ENCODE measurements at places on chromosomes 2 and 18.

- DNase-seq: no peak
These were observed 41.5 kb upstream of the PUM2 start for GRCh38 chr2:20391951-20392699.

DNA sequence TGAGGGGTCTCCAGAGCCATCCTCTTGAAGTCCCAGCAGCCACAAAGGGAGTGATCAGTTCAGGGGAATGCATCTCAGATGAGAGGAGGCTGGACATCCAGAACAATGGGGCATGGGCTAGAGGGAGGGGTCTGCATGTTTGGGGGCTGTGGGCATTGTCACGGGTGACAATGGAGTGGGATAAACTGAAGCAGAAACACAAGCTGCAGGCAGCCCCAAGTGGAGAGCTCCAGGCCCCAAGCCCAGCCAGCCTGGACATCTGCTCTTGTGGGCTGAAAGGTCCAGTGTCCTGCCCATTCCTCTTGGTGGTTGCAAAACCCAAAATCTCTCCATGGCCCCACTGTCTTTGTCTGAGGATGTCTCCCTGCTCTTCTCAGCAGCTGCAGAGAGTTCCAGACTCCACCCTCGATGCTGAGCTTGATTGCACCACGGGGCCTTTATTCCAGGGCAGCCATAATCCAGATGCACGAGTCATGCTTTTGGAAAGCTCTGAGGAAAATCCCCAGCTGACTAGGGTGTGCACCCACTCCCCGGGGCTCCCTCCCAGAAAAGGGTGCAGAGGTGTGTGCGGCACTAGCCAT is 149.4 kb downstream of the TNS1 start:
- DNase-seq: no peak

DNA sequence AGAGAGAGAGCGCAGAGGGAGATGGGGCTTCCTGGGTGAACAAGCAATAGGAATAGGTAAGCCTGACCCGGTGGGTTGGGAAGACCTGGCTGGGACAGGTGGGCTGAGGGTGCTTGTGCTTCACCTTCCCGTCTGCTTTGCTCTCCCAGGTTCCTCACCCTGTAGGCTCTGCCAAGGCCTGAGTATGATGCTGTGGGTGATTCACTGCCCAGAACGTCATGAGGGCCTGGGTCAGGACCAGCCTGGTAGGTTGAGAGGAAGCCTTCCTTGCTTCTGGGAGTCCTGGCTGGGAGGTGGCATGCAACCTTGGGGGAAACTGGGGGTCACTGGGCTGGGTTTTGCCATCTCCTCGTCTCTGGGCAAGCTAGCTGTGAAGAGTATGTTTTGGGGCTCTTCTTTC is 220.2 kb upstream of the APCDD1 start:
- no peak for DNase-seq

DNA sequence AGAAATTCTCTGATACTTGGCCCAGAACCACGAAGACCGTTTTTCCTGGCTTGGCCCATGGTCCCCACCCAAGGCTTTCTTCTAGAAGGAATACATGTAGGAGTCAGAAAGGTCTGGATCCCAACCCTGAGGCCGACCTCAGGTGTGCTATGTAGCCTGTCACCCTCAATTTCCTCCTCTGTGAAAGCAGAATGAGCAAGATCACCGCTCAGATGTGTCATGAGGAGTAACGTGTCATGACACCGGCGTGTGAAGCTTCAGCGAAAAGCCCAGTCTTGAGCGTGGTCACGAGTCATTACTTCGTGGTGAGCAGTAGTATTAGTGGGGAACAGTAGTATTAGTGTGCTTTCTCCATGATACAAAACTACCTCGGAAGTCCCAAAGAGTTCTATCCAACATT is 103.4 kb downstream of the ALPK2 start:
- DNase-seq: peak; percentile 22

- DNase-seq: no peak
These were observed 460.1 kb upstream of the GCFC2 start for GRCh38 chr2:76170856-76171255.

- DNase-seq: no peak
These were observed 86.8 kb upstream of the TFPI start for GRCh38 chr2:187640926-187641510.

- no peak for DNase-seq
These were observed 48.6 kb downstream of the PLB1 start for GRCh38 chr2:28544405-28544921.

DNA sequence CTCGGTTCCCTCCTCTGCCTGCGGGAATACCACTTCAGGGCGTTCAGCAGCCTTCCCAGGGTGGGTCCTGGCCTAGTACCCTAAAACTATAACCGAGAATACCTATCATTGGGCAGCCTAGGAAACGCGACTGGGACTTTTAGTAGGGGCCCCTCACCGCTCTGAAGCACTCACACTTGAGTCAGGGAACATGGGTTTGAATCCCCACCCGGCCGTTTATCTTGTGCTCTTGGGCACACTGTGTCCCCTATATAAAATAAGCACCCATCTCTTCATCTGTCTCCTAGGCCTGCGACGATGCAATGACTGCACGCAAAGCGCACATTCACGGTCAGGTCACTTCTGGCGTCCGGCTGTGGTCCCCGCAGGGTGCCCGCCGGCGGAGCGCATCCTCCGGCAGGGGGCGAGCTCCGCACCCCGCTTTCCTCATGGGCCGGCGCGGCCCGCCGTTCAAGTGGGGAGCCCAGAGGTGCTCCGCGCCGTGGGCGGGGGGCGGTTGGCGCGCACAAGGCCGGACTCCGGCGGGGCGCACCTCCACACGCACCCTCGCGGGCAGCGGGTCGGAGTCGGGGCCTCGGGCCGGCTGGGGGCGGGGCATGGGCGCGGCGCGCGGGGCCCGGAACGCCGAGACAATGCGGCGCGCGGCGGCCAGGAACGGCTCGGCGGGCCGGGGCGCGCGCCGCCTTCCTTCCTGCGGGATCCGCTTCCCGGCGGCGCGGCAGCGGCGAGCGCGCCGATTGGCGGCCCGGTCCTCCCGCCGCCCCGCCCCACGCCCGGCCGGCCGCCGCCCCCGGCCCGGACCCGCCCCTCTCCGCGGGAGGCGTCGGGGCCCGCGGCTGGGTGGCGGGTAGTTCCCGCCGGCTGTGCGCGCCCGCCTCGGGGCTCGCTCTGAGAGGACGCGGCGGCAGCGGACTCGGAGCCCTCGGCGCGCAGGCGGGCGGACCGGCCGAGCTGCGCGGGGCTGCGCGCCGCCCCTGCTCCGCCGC is at the start of gene ASAP2:
Gene ASAP2 (plus strand): TSS at position 850 of the 986 bp plus-strand sequence. CDS start 293 bp downstream, outside the sequence.
- DNase-seq: peak; percentile 82

- no peak for DNase-seq
These were observed 435.9 kb downstream of the DCDC2C start for GRCh38 chr2:4139316-4139715.

DNA sequence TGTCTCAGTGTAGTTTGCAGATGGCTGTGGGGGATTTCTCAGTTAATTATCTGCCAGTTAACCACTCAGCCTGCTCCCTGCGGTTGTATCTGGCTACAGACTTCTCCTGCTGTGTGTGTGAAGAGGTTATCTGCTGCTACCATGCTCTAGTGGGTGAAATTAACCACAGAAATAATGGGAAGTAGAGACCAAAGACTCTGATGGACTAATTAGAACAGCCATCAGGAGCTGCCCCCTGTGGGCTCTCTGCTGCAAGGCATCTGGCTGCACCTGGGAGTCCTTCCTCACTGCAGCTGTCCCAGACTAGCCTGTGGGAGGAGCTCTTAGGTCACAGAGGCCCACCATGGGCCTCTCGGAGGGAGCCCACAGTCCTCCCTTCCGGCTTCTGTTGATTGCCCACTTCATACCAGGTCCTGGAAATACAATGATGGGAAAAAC is 66.6 kb downstream of the CTIF start:
- no peak for DNase-seq

- DNase-seq: no peak
These were observed 136.5 kb upstream of the HAAO start for GRCh38 chr2:42928692-42929545.

- no peak for DNase-seq
These were observed 110.9 kb downstream of the CABYR start for GRCh38 chr18:24249716-24250115.

DNA sequence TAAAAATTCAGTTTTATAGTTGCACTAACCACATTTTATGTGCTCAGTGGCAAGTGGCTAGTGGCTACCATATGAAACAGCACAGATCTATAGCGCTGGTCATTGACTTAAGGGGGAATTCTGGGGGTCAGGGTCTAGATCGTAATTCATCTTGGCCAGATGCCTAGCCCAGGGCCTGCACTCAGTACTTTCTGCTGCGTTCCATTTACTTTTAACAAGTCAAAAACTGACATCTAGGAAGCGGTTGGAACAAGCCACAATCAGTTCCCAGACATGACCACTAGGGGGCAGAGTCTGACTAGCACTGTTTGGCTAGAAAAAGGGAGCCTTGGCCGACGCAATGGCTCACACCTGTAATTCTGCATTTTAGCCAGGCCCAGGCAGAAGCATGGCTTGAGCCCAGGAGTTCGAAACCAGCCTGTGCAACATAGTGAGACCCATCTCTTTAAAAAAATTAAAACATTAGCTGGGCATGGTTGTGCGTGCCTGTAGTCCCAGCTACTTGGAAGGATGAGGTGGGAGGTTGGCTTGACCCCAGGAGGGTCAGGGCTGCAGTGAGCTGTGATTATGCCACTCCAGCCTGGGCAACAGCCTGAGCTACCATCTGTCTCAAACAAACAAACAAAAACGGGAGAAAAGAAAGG is 9.0 kb upstream of the TMBIM1 start:
- DNase-seq: peak; percentile 89

DNA sequence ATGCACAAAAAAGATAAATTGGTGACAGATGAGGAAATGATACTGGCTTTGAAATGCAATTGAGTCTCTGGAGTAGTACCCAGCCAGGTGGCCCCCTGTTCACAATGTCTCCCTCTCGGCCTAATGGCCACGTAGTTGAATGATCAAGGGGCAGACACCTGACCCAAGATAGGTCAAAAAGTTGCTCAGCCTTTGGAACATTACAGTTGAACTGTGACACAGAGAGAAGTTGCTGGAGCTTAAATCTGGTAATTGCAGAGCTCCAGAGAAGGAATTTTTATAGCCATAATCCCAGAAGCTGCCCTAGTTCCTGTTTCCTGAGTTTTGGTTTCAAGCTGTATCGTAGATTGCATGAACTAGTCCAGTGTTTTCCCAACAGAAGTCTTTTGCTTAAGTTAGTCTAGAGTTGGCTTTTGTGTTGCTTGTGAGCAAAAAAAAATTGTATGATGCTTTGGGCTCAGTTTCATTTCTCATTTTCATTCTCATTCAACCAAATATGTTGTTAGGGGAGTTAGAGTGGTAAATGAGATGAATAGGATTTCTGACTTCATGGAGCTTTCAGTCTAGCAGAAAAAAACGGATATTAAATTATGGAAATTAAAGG is 117.9 kb downstream of the CSRNP3 start:
- DNase-seq: no peak

DNA sequence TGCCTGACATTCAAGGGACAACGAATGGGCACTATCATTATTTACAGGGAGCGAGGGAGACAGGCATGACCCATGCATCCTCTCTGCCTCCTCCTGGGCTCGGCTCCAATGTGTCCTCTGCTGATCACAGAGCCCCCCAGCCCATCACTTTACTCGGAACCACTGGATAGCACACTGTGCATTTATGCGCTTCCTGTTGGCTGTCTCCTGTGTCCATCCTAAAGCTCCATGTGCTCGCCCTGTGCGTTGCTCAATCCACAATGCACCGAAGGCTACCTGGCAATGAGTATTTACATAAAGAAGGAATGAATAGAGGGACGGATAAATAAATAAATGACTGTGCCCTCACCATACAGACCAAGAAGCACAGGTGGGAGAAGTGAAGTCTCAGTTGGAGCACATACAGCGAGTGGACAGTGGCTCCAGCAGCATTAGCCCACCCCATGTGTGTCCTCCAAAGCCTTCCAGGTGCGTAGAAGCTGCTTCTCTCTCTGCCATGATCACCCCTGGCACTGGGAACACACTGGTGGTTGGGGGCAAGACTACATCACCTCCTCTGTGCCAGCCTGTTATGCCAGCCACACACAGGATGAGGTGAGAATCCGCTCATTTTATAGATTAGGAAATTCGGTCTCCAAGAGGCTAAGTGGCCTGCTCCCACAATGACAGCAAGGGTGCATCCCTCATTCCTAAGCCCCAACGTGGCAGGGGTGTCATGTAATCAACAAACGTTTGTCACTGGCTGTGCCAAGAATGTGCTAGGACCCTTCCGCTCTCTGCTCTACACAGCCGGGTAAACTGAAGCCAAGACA is 2.3 kb upstream of the GDF7 start:
- no peak for DNase-seq

- no peak for DNase-seq
These were observed 30.3 kb downstream of the PROC start for GRCh38 chr2:127448526-127448925.

DNA sequence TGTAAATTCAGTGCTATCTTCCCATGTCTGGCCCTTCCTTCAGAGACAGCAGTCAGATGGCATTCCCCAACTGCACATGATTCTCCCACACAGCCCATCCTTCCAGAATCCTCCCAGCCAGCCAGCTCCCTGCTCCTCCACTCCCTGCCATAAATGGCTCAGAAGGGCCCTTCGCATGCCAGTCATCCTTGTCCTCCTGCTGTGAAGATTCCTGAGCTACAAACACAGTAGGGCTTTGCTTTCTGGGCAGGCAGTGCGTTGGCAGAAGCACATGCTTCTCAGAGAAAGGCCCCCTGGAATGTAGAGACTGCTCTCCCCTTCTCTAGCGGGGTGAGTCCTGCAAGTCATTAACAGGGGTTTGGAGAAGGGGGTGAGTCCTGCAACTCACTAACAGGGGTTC is 71.9 kb downstream of the TEX51 start:
- no peak for DNase-seq

GRCh38 chr2:219178377-219179175 is 501 bp downstream of the RETREG2 start:
- no peak for DNase-seq

DNA sequence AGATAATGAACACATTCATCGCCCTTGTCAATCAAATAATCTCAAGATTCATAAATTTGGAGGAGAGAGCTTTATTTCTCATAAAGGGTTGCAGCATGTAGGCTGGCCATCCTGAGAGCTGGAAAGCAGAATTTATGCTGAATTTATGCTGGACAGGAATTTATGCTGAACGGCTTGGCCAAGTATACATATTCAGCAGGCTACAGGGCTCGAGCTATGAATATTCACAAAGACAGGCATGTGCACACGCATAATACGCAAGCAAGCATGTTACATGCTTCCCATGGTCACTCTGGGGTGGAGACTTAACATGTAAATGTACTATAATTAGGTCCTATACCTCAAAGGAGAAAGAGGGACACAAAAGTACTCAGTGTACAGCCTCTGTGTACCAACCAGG is 618.8 kb downstream of the METTL4 start:
- DNase-seq: no peak

GRCh38 chr2:241532733-241533601 is 24.6 kb upstream of the STK25 start:
- DNase-seq: no peak

- no peak for DNase-seq
These were observed 10.5 kb upstream of the BBS5 start for GRCh38 chr2:169468841-169469240.

- DNase-seq: no peak
These were observed 879 bp upstream of the EPAS1 start for GRCh38 chr2:46296216-46296839.

- no peak for DNase-seq
These were observed 28.3 kb downstream of the KCNJ13 start for GRCh38 chr2:232748038-232748437.

- no peak for DNase-seq
These were observed 1.4 kb upstream of the TTL start for GRCh38 chr2:112480530-112481049.
